ENCODE measurements at places on chromosomes 7 and 10. TPM values are rescaled to one million over a fixed set of nuclear protein-coding genes. Genes with fewer than 3 reads are reported as not detected.

HMX3 gene
- not detected for total RNA-seq

CPA2 gene
- not detected for total RNA-seq

DNA sequence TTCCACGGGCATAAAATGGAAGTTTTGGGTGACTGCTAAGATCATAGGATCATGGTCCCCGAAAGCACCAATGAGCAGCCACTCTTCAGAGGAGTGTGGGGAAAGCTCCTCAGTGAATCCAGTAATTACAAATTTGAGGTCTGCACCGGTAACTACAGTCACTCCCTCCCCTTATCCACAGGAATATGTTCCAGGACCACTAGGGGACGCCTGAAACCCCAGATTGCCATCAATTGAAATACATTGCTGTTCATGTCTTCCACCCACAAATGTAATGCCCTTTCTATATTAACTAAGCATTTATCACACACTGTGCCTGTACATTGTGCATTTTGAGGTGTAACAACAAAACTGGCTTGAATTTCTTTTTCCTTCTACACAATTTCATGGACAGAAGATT is 447.9 kb upstream of the PFKP start:
- no peaks in the 10 kb centered on the region for H3K27me3 ChIP-seq
- no peak for DNase-seq
- H3K4me3 ChIP-seq: no peak overlapping the region
- no peak overlapping the region for H3K27ac ChIP-seq
- no peaks in the 10 kb centered on the region for H3K4me1 ChIP-seq

DNA sequence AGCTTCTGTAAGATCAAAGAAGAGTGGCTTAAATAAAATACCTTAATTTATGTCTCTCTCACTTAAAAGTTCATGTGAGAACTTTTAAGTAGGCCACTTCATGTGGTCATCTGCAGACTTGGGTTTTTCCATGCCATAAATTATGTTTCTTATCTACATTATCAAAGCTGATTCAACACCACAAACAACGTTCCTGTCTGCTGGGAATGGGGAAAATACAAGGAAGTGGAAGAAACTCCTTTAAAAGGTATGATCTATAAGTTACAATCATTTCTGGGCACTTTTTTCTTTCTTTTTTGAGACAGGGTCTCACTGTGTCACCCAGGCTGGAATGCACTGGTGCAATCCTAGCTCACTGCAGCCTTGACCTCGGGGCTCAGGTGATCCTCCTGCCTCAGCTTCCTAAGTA is 16.9 kb upstream of the OTUD1 start:
- H3K4me3 ChIP-seq: no peak overlapping the region
- no peak for DNase-seq
- H3K36me3 ChIP-seq: no peaks in the 10 kb centered on the region
- H3K27ac ChIP-seq: no peak overlapping the region
- no peaks in the 10 kb centered on the region for H3K4me1 ChIP-seq

Measured in CD4-positive, alpha-beta memory T cell (primary cell).